Activated gamma-delta T cell treated with Interleukin-2 at 50 U/mL for 16 hours (primary cell): ENCODE measurements at places on chromosomes 12 and 14.
A peak's percentile ranks its signal among the peaks of the same experiment; 100 is the strongest.

DNA sequence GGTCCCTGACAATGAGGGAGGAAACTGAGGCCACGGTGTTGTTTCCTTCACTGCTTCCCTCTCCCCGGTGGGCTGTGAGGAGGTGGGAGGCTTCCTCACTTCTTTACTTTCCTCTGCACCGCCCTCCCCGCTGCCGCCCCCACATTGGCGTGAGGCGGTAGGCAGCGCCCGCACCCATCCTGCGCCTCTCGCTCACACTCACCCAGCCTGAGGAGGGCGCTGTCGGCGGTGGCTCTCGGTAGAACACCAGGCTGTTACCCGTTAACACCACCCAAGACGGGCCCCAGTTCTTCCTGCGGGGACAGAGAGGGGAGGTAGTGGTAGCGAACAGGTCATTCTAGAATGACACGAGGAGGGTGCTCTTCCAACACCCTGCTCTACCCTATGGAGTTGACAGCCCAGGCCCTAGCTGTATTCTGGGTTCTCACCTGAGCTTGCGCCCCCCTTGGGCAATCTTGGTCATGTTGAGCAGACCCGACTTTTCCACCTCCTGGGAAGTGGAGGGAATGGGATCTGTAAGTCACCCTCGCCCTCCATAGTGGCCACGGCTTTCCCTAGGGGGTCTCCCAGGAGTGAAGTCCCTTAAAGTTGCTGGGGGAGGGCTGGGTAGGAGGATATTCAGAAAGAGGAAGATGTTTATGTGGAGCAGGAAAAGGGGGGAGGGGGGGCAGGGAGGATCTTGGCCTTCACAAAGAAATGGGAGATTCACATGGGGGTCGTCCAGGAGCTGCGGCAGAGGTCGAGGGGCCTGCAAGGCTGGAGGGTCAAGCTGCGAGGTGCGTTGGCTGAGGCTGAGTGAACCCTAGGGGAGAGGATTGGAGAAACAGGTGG, 3.3 kb downstream of the ARHGAP9 start:
- peak; percentile 67 for DNase-seq

- DNase-seq: no peak
These were observed 12.6 kb downstream of the SFSWAP start for GRCh38 chr12:131723532-131723931.

DNA sequence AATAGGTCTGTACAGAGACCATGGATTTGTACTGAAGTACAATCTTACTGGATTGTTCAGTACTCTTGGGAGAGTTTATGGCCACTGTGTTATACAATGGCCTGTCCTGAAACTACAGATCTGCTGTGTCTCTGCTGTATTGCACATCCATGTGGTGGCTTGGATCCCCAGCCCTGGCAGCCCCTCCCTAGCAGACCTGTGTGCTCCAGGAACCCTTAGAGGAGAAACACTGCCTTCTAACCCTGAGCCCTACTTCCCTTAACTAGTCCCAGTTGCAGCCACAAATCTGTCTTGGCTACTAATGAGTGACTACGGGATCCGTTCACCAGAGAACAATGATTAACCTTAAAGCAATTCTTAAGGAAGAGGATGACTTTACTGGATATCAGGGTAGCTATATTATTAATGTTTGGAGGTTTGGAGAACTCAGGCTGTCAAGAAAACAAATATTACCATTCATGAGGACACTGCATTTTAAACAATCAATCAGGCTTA, 27.7 kb downstream of the RNF34 start:
- no peak for DNase-seq

DNA sequence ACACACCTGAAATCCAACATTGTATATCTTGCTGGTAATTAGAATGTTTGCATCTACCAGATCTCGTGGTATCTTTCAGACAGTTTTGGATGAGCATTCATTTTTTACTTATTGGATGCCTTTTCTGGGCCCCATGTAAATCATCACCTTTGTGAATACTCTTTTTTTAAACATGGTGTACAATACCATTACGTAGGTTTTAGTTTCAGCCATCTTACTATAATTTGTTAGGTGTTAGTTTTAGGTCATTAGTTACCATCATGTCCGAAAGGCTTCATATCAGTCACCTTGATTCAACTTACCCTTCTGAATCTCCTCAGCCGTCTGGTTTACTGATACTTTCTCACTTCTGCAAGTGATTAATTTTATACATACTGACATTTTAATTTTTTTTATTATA, 5.3 kb downstream of the EIF2S1 start:
- no peak for DNase-seq

DNA sequence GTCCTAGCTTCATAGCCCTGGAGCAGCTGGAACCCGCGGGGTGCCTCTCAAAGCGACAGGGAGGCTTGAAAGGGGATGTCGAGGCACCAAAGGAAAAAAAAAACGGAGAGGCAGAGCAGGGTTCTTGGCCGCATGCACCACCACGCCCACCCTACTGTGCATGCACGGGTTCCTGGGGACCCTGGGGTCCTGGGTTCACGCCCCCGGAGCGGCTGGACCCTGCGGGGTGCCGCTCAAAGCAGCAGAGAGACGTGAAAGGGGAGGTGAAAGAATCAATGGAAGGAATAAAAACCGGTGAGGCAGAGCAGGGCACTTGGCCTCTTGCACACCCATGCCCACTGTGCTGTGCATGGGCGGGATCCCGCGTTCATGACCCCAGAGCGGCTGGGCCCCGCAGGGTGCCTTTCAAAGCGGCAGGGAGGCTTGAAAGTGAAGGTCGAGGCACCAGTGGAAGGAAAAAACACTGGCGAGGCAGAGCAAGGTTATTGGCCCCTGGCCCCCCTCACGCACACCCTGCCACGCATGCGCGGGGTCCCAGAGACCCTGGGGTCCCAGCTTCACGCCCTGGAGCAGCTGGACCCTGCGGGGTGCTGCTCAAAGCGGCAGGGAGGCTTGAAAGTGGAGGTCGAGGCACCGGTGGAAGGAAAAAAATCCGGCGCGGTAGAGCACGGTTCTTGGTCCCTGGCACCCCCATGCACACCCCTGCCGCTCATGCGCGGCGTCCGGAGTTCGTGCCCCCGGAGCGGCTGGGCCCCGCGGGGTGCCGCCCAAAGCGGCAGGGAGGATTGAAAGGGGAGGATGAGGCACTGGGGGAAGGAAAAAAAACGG, 318.5 kb downstream of the ALG10 start:
- no peak for DNase-seq

DNA sequence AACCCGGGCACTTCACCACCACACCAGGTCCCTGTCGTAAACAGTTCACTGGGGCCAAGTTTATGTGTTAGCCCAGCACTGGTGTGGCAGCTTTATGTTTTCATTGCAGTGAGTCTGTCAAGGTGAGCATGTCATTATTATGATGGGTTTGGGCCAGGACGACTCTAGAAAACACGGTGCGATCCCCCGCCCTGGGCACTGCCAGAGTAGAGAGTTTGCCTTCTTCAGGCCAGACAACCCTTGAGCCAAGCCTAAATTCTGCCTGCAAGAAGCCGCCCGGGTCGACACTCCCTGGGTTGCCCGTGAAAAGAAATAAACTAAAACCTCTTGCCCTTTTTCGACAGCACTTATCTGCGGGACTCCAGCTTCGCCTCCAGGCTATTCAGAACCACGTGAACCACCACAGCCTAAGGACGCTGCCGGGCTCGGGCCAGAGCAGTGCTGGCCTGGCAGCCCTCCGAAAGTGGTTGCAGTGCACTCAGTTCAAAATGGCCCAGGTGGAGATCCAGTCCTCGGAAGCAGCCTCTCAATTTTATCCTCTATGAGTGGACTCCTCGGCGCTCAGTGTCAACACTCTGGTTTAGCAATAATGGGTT, 81.8 kb downstream of the PRIMA1 start:
- DNase-seq: no peak
